ENCODE measurements at places on chromosomes 5 and 9. TPM values are rescaled to one million over a fixed set of nuclear protein-coding genes. Genes with fewer than 3 reads are reported as not detected.

DNA sequence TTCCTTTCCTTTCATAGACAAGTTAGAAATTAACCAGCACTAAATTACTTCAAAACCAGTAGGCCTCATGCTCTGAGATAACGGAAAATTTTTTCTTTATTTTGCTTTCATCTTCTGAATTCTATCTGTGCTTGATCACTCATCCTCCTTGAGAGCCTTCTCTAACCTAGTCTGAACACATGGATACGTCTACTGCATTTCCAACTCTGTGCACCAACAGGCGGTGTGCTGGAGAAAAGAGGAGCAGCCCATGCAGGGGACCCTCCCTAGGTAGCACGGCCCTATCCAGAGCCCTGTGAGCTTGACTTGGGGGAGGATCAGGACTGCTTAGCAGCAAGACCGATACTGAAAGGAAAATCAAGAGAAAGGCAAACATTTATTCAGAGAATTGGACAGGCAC lies 149.8 kb downstream of the AUH start:
- no peak for DNase-seq

The CD180 gene
- 0.18 TPM for total RNA-seq

- no peak for DNase-seq
Measured at GRCh38 chr9:131937451-131937850, 142.2 kb downstream of the MED27 start.

The TMEM232 gene
- total RNA-seq = 1.1 TPM

DNA sequence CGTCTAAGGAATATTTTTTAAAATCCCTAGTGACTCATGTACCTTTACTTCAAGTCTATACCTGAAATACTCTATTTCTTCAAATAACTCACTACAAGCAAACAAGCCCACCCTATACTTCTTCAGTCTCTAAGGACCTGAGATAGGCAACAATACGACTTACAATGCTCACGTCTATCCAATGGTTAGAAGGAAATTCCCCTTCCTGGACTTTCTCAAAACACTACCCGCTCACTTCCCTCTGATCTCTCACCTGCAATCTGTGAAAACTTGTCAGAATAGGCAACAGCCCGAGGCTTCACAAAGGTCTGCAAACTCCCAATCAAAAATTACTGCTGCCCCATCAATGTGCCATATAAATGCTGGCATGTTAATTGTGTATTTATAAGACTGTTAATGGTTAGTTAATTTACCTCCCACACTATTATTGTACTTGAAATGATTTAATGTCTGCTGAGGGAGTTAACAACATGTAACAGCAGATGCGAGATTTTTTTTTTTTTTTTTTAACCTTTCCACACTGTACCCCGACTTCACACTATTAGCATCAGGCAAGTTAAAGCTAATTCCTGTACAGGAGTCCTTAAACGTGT lies 27.3 kb downstream of the MAPKAP1 start:
- no peak for DNase-seq

The ZNF366 gene
- total RNA-seq = 1.7 TPM

The ADAMTSL1 gene
- 26.4 TPM for total RNA-seq

The FBP2 gene
- not detected for total RNA-seq

Data from Peyer's patch (tissue), 4 donors.